Spinal cord (tissue), 10 donors: ENCODE measurements at places on chromosomes 1 and 21.
A peak's percentile ranks its signal among the peaks of the same experiment; 100 is the strongest.

DNA sequence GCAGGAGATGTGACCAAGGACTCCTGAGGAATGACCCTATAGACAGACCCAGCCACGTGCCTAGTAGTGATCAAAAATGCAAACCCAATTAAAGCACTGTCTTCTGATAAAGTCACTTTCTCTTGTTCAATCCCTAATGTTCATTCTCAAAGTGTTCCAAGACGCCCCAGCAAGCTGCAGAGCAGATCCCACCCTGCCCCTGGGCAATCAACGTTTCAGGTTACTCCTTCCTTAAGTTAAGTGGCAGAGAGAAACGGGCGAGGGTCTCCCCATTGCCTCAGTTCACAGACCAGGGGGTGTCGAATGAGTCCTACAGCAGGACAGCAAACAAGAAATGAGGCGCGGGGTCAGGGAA lies 699 bp upstream of the RGS2 start:
- DNase-seq: no peak

DNA sequence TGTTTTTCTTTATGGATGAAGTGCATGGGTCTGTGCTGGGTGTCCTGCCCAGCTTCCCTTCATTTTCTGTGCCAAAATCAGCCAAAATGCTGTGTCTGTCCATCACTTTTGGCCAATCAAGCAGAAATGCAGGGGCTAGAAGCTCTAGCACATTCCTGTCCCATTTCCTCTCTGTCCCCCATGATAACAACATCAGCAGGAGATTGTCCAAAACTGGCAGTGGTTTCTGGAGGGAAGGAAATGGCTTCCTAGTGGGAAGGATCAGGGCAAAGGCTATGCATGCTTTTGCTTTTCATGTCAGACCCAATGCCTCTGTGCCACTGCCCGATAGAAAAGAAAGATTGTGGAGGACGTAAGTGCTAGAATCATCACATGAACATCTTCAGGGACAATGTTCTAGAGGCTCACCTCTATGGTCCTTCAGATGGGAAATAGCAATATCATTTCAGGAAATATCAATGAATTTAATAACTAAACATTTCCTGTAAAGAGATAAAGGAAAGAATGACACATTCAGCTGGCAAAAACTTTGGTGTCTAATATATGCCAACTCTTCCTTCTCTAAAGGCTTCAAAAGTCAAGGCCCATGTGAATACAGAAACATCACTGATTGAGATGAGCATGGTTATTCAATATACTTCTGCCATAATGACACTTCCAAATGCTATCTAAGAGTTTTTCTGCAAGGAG lies 107.5 kb downstream of the SETD4 start:
- no peak for DNase-seq

DNA sequence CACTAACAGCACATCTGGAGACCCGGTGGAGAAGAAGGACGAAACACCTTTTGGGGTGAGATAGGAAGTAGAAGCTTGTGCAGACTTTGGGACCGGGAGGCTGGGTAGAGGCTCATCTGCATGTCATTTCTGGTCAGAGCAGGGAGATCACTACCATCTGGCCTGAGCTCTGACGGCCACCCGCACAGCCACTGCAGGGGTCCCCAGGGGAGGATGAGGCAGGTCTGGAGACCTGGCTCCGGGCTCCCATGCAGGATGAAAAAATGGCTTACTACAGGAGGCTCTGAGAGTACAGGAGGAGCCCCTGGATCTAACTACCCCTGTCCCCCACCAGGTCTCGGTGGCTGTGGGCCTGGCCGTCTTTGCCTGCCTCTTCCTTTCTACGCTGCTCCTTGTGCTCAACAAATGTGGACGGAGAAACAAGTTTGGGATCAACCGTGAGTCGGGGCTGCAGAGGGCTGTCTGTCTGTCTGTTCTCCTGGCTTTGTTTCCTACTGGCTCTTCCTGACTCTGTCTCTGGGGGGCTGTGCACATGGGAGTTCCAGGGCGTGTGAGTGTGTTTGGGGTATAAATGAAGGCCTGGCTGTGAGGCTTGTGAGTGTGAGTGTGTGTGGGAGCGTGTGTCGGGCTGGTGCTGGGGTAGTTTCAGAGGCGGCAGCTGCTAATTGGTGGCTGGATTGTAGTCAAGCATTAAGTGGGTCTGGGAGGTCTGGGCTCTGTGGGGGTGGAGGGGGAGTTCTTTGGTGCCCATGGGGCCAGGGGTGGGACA lies 14.1 kb downstream of the NTRK1 start:
- DNase-seq: no peak

GRCh38 chr1:174358344-174358743 lies 89.4 kb upstream of the GPR52 start:
- DNase-seq: no peak

DNA sequence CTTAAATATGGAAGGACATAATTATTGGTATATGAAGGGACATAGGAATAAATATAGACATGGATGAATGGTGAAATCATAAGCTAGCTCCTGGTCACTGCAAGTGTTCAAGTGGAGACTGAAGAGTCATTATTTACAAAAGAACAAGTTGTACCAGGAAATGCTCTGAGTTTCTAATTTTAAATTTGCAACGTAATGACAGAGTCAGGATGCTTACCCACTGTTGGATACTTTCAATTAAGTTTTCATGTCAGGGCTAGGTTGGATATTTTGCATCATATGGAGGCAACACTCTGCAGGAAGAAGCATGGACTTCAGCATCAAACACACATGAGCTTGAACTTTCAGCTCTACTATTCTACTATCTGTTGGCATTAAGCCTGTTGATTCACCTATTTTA lies 499.6 kb upstream of the C1orf87 start:
- DNase-seq: no peak

GRCh38 chr1:192732787-192733186 lies 76.1 kb upstream of the RGS2 start:
- no peak for DNase-seq

DNA sequence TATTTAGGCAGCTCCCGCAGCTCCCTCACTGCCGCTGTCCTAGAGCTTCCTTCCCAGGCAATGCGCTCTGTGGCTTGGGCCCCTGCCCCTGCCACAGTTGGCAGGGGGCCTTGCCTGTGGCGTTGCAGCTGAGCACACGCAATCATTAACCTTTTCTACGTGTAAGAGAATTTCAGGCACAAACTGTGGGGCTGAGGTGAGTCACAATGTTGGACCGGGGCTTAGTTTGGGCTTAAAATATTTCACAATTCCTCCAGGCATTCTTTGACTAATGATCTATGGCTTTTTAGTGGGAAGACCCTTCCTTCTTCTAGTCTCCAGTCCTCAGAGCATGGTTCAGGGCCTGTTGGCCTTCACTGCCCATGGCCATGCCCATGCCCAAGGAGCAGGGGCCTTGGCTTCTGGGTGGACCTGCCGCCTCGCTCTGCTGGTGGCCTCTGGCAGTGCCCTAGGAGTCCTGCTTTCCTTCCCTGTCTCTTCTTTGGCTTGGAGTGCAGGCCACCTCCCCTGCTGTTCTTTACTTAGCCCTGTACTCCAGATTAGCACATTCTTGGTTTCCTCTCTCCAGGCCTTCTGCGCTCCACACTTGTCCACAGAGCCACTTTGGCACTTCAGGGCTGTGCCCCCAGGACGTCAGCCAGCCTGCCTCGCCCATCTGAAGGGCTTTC lies 39.2 kb downstream of the MAPKAPK2 start:
- DNase-seq: no peak

- DNase-seq: no peak
Observed at GRCh38 chr1:116738673-116739370, 15.4 kb upstream of the CD2 start.

DNA sequence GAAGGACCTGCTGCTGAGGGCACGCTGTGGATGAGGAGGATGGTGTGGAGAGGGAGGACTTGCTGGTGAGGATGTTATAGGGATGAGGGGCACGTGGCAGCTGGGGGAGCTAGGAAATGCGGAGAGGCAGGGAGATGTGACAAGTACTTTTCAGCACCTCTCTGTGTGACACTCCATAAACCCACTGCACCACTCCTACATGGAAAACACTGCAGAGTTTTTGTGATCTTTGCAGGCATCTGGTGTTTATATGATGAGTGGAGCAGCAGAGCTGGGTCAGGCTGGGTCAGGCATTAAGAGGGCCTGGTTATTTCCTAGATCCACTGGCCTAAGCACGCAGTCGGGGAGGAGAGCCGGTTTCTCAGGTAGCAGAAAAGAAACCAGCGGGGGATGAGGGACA lies 167.3 kb upstream of the COA6 start:
- DNase-seq: no peak

- no peak for DNase-seq
Observed at GRCh38 chr21:45987121-45987711, 5.6 kb downstream of the COL6A1 start.

- DNase-seq: peak; percentile 9
Observed at GRCh38 chr1:189374816-189375215, 1102.8 kb downstream of the BRINP3 start.

DNA sequence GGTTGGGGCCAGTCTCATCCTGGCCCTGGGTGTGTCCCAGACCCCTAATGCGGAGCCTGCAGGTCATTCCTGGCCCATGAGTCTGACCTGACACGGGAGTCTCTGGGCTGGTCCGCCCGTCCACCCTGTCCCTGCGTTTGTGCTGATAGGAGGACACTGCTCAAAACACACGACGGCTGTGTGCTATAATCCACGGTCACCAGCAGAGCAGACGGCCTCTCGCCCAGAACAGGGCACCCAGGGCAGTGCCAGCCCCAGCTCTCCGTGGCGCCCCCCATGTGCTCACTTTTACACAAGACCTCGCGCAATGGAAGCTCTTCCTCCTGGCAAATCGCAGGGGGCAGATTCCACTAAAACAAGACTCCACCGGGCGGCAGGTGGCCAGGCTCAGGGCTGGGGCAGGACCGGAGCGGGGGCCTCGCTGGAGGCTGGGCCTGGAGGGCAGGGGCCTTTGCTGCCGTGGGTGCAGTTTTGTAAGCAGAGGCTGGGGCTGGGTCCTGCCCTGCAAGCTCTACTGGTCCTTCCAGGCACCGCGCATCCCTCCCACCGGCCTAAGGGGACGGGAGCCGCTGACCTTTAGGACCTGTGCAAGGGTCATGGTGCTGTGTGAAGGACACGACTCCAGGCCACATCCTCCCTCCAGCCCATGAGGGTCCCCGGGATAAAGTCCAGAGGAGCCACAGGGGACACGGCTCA lies 10.6 kb upstream of the SLC19A1 start:
- no peak for DNase-seq

DNA sequence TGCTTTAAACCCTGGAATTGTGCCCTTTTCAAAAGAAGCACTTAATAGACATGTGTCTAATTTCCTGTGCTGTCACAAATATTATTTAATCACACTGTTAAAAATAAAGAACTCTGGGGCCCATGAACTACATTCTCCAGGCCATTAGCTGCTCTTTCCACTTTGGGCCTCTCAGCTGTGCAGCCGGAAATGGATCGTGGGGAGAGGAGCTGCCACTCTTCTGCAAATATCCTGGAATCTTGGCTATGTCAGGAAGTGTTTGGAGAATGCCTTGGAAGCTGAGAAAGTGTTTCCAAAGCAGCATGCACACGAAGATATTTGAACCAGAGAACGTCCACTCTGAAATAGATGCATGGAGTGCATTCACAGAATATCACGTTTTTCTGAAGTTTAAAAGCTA lies 27.5 kb upstream of the VPS26C start:
- peak; percentile 19 for DNase-seq

- DNase-seq: no peak
Observed at GRCh38 chr1:21651214-21652042, 17.7 kb downstream of the RAP1GAP start.

DNA sequence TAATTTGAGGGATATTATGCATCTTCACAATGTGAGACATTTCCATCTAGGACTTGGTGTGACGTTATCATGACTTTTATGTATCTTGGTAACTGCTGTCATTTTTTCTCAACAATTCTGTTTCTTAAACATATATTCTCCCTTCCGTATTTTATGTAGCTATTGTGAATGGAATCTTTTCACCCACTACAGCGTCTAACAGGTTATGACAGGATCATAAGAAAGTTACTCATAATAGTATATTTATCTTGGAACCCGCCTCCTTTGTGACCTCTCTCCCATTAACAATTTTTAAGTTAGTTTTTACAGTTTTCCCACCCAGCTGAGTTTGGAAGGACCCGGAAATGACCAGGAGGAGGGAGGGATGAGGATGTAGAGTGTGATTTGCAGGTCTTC lies 6.8 kb upstream of the DMRTA2 start:
- no peak for DNase-seq

GRCh38 chr1:221696718-221697461 lies 45.0 kb downstream of the DUSP10 start:
- DNase-seq: no peak

DNA sequence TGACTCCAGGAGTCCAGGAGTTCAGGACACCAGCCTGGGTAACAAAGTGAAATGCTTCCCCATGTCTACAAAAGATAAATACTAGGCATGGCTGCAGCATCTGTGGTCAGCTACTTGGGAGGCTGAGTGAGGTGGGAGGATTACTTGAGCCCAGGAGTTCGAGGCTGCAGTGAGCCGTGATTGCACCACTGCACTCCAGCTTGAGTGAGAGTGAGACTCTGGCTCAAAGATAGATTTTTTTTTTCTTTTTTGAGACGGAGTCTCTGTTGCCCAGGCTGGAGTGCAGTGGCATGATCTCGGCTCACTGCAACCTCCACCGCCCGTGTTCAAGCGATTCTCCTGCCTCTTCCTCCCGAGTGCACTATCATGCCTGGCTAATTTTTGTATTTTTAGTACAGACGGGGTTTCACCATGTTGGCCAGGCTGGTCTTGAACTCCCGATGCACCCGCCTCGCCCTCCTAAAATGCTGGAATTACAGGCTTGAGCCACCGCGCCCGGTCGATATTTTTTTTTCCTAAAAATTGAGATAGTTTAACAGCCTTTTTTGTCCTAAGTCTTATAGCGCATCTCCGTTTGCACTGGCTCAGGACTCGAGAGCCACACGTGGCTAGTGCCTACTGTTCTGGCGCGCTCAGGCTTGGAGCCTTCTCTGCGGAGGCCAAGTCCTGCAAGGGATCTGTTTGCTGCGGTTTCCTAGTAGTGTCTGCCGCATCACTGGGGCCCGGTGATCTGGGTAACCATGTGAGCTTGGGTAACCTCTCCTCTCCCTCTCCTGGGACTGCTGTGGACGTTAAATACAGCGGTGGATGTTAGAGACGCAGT lies 1.0 kb upstream of the MFN2 start:
- no peak for DNase-seq

DNA sequence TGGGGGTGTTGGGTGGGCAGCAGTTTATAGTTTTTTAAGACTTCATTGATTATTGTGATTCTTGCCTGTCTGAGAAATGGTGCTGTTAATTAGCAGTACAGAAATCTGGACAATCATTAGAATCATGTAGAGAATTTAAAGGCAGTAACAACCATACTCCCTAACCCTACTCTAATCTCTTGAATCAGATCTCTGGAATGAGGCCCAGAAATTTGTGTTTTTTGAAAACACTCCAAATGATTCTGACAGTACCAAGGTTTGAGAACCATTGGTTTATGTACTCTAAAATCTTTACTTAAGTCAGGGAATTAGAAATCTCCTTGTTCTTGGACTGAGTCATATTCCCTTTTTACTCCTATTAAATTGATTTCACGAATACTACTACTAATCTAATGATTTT lies 24.0 kb downstream of the FNBP1L start:
- DNase-seq: no peak

DNA sequence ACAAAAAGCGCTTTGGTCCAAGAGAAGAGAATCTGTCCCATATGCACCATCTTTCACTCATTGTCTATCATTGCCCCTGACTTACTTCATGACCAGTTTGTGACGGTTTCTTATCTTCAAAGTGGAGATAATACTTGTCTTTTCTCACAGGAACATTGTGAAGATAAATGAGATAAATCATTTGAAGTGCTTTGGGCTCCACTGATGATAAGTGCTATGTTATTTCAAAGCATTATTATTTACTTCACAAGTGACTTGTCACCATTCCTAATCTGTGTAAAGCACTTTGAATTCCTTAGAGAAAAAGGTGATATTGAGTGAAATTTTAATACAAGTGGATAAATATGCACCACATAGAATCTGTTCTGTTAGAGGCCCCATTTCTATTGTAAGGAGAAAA lies 731.6 kb upstream of the PTBP2 start:
- DNase-seq: no peak

- no peak for DNase-seq
Observed at GRCh38 chr1:95257758-95258157, 23.7 kb downstream of the RWDD3 start.
